ENCODE measurements at places on chromosomes 1 and 21.

DNA sequence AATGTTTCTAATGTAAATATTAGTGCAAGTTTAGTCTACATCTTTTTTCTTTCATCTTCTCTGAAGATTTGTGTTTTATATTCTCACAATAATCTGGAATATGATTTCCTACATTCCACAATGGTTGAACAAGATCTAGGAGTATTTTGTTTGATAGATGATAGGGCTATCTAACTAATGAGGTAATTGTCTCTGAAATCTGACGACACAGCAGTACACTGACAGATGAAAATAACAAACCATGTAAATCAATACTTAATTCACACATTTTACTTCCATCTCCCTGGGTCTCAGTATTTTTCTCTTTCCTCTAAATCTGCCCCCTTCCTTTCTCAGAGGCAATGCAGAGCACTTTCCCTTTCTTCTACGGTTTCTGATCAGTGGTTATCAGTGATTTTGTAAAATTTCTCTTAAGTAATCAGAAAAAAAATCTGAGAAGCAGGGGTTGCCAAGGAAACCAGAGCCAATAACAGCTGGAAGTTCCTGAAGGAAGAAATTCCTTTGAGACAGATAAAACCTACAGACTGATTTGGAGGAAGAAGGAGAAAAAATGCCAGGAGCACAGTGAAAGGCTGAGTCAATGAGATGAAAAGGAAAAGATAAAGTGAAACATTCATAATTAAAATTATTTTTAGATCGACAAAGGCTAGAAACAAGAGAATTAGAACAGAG, 7.3 kb upstream of the ANKRD13C start:
- DNase-seq = no peak

- no peak for DNase-seq
Measured at GRCh38 chr1:219330669-219331068, 157.0 kb downstream of the LYPLAL1 start.

GRCh38 chr1:149848340-149849110, 50.8 kb upstream of the BOLA1 start:
- DNase-seq = no peak

- DNase-seq = no peak
Measured at GRCh38 chr1:222886194-222886854, 71.5 kb downstream of the DISP1 start.

GRCh38 chr21:42056996-42057689, 14.0 kb upstream of the UMODL1 start:
- no peak for DNase-seq

DNA sequence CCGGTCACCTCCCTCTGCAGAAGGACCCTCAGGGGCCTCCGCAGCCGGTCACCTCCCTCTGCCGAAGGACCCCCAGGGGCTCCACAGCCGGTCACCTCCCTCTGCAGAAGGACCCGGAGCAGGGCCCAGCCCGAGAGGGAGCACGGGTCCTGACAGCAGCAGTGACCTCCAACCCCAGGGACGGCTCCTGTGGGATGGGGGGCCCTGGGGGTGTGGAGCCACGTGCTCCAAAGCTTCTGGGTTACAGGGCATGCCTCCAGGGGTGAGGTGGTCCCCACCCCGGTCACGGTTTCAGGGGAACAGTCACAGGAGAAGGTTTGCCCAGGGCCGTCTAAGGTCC, 40.3 kb downstream of the SLC19A1 start:
- DNase-seq = no peak
